Stimulated activated CD4-positive, alpha-beta T cell treated with anti-CD3 and anti-CD28 coated beads, TNF-alpha, amount 100 ng/mL, for 4 hours (primary cell): ENCODE measurements at places on chromosomes 3 and 15.

DNA sequence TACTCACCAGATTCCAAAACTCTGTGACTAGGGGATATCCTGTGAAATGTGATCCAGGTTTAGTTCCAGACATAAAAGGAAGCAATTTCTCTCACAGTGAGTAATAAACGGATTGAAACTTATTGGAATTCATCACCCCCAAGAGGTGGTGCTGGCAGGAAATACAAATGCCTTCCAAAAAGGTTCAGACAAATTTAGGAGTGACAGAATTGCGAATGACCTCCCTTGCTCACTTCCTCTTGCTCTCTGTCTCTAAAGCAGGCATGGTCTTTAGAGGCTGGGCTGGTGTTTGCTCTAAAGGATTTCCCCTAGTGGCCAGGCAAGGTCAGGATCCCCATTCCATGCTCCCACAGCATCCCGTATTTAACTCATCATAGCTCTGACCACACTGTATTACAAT is 449.4 kb upstream of the PPP2R3A start:
- DNase-seq, result no peak

GRCh38 chr3:156802821-156803606 is 23.1 kb upstream of the LEKR1 start:
- DNase-seq, result no peak

DNA sequence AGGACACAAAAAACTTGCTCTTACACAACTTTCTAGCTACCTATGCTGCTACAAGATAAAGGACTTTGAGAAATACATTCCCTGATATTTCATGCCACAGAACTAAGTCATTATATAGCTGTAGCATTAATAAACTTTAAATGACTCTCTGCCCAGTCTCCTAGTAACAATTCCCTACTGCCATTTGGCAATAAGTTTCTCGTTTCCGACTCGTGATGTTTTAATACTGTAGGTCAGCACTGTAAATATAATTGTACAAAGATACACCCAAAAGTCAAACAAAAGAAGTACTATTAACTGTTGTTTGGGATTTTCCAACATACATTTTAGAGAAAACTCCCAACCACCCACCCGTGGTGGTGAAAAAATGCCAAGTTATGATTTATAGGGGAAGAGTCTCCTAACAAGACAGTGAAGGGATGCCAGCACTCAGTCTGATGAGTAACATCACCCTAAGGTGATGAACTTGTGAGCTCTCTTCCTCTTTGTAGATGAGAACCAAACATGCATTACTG is 132.2 kb downstream of the DUT start:
- DNase-seq, result no peak

DNA sequence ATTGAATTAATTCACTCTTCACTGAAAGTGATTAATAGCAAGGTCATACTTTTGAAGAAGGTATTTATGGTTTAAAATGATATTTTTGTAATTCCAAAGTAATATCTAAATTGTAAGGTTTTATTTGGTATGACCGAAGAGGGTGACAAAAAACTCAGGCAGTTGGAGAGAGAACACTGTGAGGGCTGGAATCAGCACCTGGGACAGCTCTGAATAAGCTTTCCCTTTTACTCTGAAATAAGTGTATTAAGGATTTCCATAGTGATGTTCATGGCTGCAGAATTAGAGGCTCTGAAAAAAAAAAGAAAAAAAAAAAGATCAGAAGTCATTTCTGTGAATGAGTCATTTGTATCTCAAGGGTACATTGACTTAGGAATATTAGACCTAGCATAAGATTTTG is 299.5 kb downstream of the IL5RA start:
- no peak for DNase-seq

DNA sequence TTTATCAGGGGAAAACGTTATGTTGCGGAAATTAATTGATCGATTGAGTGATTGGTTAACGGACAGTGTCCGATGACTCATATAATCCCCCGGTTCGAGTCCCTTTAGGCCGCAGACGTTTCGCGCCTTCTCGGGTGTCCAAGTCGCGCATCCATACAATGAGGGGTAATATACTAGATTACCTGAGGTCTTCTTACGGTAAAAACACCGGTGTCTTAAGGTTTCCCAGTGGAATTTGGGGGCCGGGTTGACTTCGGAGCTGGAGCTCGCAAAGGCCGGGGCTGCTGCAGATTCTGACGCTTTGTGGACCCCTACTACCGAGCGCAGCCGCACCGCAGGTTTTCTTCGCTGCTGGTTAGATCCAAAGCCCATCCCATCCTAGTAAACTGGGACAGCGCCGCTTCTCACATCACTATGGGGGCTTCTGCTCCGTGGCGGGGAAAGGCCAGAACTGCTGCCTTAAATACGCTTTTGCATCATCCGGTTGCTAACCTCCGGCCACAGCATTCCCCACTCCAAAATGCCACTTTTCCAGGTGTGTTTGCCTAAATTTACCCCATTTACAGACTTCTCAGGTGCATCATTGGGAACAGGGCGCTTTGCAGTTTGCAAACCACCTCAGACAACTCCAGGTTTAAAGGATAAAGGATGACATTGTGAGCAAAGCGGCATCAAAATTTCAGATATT is 858 bp upstream of the SACM1L start:
- DNase-seq, result no peak

DNA sequence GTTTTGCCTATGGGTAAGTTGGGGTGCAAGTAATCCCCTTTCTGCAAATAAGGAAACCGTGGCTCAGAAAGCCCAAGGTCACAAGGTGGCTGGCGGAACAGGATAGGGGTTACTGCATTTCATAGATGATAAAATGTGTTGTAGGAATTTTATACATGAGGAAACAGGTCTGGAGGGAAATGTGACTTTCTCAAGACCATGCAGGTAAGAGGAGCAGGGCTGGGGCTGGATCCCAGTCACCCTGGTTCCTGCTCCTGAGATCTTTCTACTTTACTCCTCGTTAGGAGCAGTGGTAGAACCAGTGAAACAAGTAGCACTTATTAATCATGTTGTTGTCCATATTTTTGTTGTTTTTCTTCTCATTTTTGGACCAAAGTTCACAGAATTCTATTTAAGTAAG is 63.2 kb downstream of the SSUH2 start:
- DNase-seq, result no peak
